Fibroblast of skin of abdomen (primary cell): ENCODE measurements at places on chromosomes 5 and 9.

DNA sequence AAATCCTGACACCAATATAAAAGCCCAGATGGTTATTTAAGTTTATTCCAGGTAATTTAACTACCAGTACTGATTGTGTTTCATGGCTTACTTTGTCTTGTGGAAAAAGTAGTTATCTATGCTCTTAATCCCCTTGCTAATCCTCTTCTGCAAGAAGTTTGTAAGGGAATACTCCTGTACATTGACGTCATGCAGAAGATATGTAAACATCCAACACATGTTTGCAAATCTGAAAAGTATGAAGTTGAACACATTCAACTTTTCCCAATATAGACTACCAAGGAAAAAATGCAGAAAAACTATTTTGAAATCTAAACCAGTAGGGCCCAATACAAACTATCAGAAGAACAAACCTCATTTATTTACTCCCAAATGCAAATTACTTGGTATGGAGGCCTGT, 56.3 kb upstream of the ELL2 start:
- DNase-seq = peak; percentile 88

DNA sequence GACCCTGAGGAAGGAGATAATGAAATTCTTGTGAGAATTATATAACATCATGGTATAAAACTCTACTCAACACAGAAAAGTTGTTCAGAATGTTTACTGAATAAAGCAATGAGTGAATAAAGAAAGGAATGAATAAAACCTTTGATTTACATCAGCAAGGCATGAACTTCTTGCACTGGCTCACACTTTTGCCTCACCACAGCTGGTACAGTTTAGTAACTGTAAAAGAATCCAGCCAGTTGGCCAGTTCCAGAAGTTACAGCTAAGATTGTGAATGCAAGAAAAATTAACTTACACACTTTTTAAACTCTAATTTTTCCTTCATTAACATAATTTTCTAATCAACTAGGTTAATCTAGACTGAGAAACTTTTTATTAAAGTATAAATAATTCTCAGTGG, 490.9 kb downstream of the NFIB start:
- DNase-seq = peak; percentile 49

DNA sequence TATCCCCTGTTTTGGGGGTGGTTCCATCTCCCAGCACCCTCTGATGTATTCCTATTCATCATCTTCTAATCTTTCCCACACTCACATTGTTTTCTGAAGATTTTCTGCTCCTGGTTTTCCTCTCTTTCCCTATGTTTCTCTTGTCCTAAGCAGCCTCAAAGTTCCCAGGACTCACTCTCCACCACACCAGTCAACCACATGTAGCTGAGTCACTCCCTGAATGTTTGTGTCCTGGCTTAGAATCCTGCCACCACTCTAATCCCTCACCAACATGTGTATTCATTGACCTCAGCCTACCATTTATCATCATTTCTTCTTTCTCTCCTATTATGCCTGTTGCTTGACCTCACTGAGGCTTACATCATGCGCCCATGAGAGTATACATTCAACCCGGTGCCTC, 282.4 kb upstream of the ADAMTS16 start:
- DNase-seq = peak; percentile 3

DNA sequence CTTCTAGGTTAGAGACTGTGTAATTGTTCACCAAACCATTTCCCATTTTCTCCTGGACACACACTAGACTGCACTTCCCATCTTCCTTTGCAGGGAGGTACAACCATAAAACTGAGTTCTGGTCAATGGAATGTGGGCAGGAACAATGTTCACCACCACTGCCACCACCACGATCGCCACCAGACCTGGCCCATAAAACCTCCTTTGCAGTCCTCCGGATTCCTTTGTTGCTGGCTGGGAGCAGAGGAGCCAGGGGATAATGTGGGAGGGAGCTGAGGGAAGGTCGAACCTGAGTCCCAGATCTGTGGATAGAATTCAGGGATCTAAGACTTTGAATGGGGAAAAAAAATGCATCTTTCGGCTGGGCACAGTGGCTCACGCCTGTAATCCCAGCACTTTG, 29.4 kb upstream of the EGFLAM start:
- no peak for DNase-seq

DNA sequence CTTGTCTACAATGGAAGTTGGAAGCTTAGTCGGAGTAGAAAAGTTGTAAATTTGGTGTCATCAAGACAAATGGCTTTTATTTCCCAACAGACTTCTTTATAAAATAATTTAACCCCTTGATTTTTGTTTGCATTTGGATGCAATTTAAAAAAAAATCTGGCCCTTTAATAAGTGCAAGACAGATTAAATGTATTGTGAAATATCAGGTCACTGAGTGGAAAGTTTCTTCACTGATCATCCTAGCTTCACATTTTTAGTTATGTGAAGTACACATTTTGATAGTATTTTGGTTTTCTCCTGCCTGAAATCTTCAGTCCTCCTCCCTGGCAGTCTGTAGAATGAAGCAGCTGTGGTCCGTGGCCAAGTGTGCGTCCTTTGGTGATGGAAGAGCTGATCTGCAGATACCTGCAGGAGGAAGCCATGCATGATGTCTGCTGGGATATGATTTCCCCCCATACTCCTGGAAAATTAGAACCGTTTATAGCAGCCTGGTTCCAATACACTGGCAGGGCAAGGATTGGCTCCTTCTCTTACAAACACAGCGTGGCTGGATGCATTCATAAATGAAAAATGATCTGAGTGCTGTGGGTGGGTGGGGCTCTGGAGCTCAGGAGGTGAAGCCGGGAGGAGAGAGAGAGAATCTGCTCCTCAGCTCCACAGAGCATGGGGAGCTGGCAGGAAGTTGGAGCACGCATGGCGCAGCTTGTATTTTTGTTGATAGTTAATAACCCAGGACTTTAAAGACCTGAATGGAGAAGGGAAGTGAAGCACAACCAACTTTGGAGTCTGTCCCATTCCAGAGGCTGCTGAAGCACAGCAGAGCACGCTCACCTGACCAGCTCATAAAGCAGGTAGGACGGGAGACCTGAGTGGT, 238.4 kb downstream of the GOLPH3 start:
- DNase-seq = peak; percentile 21

DNA sequence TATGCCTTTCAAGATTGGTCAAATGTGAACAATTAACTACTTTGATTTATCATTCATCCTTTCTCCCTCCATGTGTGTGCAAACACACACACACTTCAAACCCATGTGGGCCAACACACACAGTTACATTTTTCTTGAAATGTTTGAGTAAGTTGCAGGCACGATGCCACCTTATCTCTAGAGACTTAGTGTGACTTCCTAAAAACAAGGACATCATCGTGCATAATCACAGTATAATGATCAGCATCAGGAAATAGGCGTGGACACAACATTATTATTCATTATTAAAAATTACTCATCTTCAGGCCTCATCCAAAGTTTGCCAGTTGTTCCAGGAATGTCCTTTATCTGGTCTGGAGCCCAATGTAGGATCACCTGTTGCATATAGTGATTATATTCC, 209.5 kb downstream of the GNA14 start:
- DNase-seq = no peak

- DNase-seq = no peak
Observed at GRCh38 chr9:136572828-136573625, 27.2 kb upstream of the NOTCH1 start.

- no peak for DNase-seq
Observed at GRCh38 chr5:36530215-36530614, 76.2 kb upstream of the SLC1A3 start.

- DNase-seq = no peak
Observed at GRCh38 chr5:113463032-113463431, 25.2 kb downstream of the MCC start.

DNA sequence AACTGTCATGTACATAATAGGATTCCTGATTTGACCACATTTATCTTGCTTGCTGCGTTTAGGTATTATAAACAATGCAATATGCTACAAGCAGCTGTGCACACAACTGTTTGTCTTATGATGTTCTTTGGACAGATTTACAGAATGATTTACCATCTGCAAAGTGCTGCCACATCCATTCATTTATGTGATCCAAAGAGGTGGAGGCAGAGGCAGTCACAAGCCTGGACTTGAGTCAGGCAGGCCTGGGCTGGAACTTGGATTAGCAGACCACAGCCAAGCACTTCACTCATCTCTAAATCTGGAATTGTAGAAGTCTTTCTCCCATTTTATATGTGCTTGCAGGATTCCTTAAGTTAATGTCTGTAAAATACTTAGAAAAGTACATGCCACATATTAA, 149.0 kb downstream of the INSYN2B start:
- DNase-seq = peak; percentile 11

- DNase-seq = no peak
Observed at GRCh38 chr5:135706893-135707292, 127.6 kb upstream of the SLC25A48 start.

- DNase-seq = no peak
Observed at GRCh38 chr9:105858877-105859276, 164.5 kb downstream of the TMEM38B start.

DNA sequence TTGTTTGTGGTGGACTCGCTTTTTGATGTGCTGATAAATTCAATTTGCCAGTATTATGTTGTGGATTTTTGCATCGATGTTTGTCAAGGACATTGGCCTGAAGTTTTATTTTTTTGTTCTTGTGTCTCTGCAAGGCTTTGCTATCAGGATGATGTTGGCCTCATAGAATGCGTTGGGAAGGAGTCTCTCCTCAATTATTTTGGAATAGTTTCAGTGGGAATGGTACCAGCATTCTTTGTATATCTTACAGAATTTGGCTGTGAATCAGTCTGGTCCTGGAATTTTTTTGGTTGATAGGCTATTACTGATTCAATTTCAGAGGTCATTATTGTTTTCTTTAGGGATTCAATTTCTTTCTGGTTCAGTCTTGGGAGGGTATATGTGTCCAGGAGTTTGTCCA, 141.4 kb upstream of the RGS7BP start:
- DNase-seq = no peak

GRCh38 chr9:5438301-5439162, 807 bp upstream of the PLGRKT start:
- peak; percentile 54 for DNase-seq

GRCh38 chr9:136762221-136762691, 2.1 kb downstream of the LCN15 start:
- DNase-seq = no peak

GRCh38 chr9:36438536-36439236, 38.6 kb upstream of the RNF38 start:
- no peak for DNase-seq

- DNase-seq = no peak
Observed at GRCh38 chr9:89528131-89528530, 30.2 kb upstream of the SEMA4D start.

DNA sequence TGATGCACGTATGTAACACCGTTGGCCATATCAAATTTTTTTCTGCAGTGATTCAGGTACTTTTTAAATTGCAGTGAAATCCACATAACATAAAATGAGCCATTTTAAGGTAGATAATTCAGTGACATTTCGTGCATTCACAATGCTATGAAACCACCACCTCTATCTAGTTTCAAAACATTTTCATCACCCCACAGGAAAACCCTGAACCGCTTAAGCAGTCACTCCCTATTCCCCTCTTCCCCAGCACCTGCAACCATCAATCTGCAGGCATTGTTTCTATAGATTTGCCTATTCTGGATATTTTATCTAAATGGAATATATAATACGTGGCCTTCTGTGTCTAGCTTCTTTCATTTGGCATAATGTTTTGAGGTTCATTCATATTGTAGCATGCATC, 79.2 kb downstream of the BOD1 start:
- no peak for DNase-seq

DNA sequence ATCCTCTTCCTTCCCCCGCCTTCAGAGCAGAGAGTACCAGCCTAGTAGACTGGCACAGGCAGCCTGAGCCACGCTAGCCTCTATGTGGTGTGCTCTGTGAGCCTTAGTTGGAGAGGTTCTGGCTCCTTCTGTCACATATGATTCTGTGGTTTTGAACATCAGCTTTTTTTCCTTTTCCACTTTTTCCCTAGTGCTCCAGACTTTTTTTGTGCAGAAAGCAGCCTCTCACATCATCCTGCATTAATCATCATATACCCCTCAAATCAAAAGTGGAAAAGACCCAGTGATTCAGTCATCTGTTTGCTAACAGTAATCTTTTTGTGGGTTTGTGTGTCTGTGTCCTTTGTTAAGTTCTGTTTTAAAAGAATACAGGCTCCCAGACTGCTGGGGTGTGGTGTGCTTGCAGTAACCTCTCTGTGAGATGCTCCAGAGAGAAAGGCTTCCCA, 663.9 kb upstream of the RGMB start:
- DNase-seq = peak; percentile 91

- DNase-seq = no peak
Observed at GRCh38 chr9:107614765-107615164, 125.2 kb upstream of the KLF4 start.

- DNase-seq = no peak
Observed at GRCh38 chr5:5050801-5051200, 89.3 kb upstream of the ADAMTS16 start.

DNA sequence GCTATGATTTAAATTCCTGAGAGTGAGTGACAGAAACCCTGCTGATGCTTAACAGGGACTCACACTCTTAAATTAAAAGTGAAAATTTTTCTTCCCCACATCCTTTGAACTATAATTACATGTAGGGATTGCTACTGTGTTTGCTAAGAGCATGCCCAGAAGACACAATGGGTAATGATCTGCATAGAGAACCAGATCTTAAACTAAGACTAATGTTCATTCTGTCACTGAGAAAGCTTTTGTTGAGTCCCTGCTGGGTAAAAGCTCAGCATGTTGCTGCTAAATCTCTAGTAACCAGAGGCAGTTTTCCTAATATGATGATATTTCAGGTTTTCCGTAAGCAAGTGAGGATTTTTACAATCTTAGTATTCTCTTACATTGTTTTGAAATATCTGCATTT, 424.8 kb upstream of the SMC2 start:
- DNase-seq = no peak

DNA sequence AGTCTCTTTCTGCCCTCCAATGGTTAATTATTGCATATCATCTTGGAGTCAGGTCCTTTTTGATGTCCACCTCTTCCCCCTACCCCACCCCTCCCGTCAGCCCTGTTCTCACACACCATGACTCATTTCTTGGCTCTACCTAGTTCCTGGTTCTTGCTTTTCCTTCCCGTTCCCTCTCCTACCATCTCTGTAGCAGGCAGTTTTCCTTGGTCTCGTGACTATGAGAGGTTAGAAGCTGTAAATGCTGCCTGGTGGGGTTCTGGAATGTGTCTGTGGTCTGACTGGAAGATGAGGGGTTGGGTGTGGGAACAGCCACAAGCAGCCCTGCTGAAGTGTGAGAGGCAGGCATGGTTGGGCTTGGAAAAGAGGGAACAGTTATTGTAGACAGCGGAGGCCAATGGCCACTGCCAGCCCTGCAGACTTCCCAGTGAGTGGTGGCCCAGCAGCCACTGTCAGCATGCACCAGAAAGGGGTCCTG, 18.2 kb downstream of the SLC22A5 start:
- DNase-seq = peak; percentile 99

- no peak for DNase-seq
Observed at GRCh38 chr9:80690349-80690939, 998.9 kb downstream of the TLE1 start.

GRCh38 chr9:124569942-124570341, 62.7 kb upstream of the NR5A1 start:
- no peak for DNase-seq
